ENCODE measurements at places on chromosomes 7 and 10.

DNA sequence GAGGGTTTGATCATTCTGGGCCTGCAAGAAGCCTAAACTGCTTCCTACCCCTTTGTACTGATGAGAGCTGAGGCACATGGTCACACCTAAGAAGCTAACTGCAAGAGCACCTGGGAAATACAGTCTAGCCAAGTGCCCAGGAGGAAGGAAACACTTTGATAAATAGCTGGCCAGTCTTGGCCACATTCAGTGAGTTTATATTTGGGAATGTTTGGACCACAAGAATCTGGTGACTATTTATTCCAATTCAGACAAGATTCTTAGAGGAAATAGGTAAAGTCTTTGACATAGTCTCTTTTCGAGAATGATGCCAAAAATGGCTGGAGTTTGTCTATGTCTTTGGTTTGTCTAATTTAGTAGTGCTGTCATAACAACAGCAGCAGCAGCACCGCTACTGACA lies 213.6 kb downstream of the KIF20B start:
- no peak for DNase-seq

GRCh38 chr7:43868181-43868580 lies 1.1 kb downstream of the MRPS24 start:
- no peak for DNase-seq

DNA sequence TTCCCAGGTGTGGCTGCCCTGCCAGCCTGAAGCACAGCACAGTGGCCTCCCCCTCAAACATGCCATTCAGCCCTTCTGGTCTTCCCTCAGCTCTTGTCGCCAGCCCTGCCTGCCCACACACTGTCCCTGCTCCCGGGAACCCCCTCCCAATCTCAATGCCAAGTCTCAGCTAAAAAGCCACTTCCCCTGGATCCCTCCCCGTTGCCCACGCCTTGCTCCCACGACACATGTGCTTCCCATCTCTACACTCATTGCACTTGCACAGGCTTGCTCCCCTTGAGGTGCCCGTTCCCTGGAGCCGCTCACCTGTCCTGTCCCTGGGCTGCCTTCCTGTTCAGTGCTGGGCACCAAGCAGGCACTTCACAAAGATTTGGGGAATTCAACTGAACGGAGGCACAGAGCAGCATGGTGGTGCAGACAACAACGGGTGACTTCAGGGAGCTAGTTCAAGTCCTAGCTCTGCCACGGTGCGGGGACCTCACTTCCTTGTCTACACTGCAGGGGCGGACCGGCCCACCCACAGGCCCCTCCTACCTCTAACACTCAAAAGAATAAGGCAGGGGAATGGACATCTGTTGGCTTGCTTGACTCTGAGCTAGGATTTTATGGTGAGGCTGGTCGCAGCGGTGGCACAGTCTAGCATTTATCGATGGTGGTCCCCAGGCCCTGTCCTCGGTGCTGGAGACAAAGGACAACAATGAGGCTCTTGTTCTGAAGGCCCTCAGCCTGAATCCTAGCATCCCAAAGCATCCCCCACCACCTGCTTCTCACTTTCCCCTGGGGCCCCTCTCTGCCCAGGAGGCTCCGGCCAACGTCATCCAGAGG lies 18.4 kb downstream of the RGS10 start:
- DNase-seq, result no peak

- DNase-seq, result no peak
Measured at GRCh38 chr7:12357508-12357907, 46.2 kb downstream of the VWDE start.

DNA sequence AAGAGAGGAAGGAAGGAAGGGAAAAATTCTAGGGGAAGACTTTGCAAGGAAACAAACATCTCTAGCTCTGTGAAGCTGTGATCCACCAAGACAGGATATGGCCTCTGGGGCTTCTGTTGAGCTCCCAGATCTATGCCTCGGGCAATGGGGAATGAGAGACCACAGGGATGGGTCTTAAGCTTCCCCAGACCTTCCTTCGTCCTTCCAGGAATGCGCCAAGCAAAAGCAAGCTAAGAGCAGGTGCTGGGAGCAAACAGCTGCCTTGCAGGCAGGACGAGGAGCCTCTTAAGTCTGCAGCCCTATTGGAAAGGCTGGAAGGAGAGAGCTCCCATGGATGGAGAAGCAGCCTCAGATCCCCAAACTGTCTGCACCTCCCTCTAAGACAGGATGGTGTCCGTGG lies 21.9 kb upstream of the ELN start:
- no peak for DNase-seq

Data from NCI-H2029 treated with DMSO at 0.1 percent for 48 hours (cell line).